ENCODE measurements at places on chromosomes 2 and 18.

GRCh38 chr2:137220438-137220993 lies 455.2 kb downstream of the THSD7B start:
- DNase-seq: no peak

- no peak for DNase-seq
These were observed 375.0 kb downstream of the CTNNA2 start for GRCh38 chr2:79887747-79888374.

DNA sequence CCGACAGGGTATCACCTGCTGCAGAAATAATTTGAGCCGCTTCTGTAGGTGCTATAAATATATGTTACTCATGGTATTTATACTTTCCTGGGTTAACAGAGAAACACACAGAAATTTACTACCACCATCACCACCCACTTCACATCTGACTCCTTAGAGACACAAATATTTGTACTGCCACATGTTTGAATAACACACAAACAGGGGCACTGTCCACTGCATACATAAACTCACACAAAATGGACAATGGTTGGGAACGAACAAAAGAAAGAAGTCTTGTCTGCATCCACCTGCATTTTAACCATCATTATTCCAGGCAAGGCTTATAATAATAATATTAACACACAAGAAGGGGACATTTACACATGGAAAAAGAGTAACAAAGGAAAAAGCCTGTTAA lies 24.0 kb downstream of the IMMT start:
- no peak for DNase-seq

- no peak for DNase-seq
These were observed 35.8 kb upstream of the ASPRV1 start for GRCh38 chr2:69997015-69997830.

GRCh38 chr18:76463872-76464271 lies 31.2 kb downstream of the ZNF516 start:
- no peak for DNase-seq

GRCh38 chr18:39959839-39960238 lies 1995.2 kb upstream of the PIK3C3 start:
- DNase-seq: no peak

GRCh38 chr2:45974056-45974455 lies 322.6 kb downstream of the PRKCE start:
- no peak for DNase-seq

- DNase-seq: no peak
These were observed 75.8 kb downstream of the MYO3B start for GRCh38 chr2:170253721-170254230.

- DNase-seq: peak; percentile 72
These were observed 82.3 kb upstream of the LDLRAD4 start for GRCh38 chr18:13136056-13136903.

GRCh38 chr2:20479835-20480234 lies 33.0 kb downstream of the RHOB start:
- DNase-seq: no peak

DNA sequence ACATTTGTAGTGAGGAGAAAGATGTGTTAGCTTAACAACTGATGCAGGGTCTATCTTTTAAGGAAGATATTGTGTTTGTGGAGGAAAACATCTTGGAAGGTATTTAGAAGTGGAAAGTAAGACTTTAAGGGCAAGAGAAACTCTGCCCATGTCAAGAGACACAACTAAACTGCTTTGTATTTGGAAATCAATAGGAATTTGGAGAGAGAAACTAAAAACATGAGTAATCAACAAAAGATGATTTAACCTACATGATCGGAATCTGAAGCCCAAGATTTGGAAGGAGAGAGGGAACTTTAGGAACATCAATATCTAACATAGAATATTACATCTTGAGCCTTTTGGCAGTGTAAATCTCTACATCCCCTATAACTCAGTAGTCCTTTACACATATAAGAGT lies 184.2 kb upstream of the COL3A1 start:
- no peak for DNase-seq

- DNase-seq: no peak
These were observed 31.4 kb upstream of the ZNG1B start for GRCh38 chr2:113406114-113406513.
